AG09319 (cell line): ENCODE measurements at places on chromosomes 5 and 9.

DNA sequence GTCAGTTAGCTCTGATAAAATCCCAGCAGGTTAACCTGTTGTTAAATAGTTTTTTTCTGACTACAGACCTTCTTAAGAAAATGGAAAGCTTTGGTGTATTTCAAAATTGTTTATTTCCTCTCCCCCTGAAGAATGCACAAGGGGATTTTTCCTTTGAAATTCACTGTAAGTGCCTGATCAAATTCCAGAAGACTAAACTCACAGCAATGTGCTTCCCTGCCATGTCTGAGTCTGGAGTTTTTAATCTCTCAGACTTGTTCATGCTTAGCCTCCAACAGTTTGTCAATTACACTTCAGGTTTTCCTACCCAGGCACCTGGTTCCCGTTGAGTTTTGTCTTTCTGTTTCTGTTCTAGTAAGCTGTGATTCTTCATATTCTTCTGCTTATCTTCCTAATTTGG lies 961.6 kb upstream of the CDH18 start:
- no peak for DNase-seq

- DNase-seq = no peak
Measured at GRCh38 chr9:20620650-20621470, 1.4 kb downstream of the MLLT3 start.

DNA sequence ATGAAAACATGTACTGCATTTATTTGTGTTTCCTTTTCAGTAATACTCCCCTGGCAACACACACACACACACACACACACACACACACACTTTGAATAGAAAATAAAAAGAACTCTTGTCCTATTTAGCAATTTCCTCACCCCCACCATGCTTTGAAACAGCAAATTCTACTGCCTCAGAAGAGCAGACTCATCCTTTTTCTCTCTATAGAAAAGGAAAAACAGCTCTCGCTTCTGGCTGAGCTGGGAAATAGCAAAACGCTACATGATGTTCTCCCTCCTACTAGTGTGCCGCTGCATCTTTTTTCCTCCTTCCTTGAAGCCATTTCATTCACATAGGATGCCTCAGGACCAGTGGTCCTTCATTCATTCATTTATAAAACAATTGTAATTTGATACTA lies 453.6 kb downstream of the CSNK1G3 start:
- no peak for DNase-seq

DNA sequence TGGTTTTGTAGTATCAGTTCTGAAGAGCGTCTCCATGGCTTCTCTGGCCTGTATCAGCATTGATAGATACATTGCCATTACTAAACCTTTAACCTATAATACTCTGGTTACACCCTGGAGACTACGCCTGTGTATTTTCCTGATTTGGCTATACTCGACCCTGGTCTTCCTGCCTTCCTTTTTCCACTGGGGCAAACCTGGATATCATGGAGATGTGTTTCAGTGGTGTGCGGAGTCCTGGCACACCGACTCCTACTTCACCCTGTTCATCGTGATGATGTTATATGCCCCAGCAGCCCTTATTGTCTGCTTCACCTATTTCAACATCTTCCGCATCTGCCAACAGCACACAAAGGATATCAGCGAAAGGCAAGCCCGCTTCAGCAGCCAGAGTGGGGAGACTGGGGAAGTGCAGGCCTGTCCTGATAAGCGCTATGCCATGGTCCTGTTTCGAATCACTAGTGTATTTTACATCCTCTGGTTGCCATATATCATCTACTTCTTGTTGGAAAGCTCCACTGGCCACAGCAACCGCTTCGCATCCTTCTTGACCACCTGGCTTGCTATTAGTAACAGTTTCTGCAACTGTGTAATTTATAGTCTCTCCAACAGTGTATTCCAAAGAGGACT lies 1.5 kb downstream of the GPR21 start:
- no peak for DNase-seq

- no peak for DNase-seq
Measured at GRCh38 chr9:98569491-98569890, 139.2 kb downstream of the GABBR2 start.

GRCh38 chr9:79221084-79221483 lies 350.7 kb upstream of the TLE4 start:
- DNase-seq = peak; percentile 76

DNA sequence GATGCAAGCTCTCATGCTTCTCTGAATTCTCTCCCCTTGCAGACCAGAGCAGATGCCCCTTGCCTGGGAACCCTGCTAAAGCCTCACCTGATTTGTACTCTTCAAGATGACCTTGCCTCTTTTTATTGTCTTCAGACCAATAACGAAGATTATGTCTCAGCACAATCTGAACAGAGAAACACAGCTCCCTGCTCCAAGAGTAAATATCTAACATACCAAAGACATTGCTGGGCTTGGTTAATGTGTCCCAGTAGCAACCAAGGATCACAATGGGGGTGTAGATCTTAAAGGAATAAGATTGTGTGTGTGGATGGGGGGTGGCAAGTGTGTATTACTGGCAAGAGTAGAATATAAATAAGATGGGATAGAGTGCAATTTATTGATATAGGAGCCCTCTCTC lies 67.6 kb upstream of the LHFPL2 start:
- no peak for DNase-seq

- no peak for DNase-seq
Measured at GRCh38 chr9:105062222-105062855, 134.4 kb upstream of the ABCA1 start.
